ENCODE measurements at places on chromosomes 12 and 14.
A peak's percentile ranks its signal among the peaks of the same experiment; 100 is the strongest.

- DNase-seq: no peak
- H3K36me3 ChIP-seq: no peaks in the 10 kb centered on the region
- H3K27me3 ChIP-seq: no peaks in the 10 kb centered on the region
- H3K4me3 ChIP-seq: no peak overlapping the region
- H3K27ac ChIP-seq: no peak overlapping the region
Observed at GRCh38 chr14:26626256-26626655, 28.4 kb upstream of the NOVA1 start.

- no peaks in the 10 kb centered on the region for H3K36me3 ChIP-seq
- H3K27me3 ChIP-seq: no peaks in the 10 kb centered on the region
- no peak for DNase-seq
- no peak overlapping the region for H3K27ac ChIP-seq
- H3K4me1 ChIP-seq: no peaks in the 10 kb centered on the region
Observed at GRCh38 chr12:20460956-20461355, 92.6 kb downstream of the PDE3A start.

DNA sequence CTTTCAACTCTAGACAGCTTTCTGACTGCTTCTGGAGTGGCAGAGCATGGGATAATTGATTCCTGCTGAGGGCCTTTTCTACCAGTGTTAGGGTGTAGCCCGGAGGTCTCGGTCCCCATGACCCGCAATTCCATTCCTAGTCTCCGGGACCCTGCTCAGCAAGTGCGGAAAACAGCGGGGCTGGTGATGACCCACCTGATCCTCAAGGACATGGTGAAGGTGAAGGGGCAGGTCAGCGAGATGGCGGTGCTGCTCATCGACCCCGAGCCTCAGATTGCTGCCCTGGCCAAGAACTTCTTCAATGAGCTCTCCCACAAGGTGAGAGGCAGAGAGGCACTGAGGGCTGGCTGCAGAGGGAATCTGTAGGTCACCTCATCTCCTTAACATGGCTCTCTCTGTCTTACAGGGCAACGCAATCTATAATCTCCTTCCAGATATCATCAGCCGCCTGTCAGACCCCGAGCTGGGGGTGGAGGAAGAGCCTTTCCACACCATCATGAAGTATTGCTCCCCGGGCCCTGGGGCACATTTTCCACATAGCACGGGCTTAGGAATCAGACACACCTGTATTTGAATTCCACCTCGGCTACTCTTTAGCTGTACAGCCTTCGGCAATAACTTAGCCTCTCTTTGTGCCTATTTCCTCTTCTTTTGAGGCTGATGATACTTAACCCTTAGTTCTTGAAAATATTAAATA is 5.6 kb upstream of the GAPDH start:
- H3K4me1 ChIP-seq: peaks cover 28% of the 10 kb centered on the region
- no peak overlapping the region for H3K27ac ChIP-seq
- H3K36me3 ChIP-seq: peaks cover 84% of the 10 kb centered on the region
- DNase-seq: no peak
- H3K27me3 ChIP-seq: no peaks in the 10 kb centered on the region

- H3K4me3 ChIP-seq: no peak overlapping the region
- no peak overlapping the region for H3K27ac ChIP-seq
- peaks cover 4% of the 10 kb centered on the region for H3K36me3 ChIP-seq
- H3K4me1 ChIP-seq: peaks cover 11% of the 10 kb centered on the region
- H3K27me3 ChIP-seq: peaks cover 60% of the 10 kb centered on the region
Observed at GRCh38 chr14:41609704-41610183, 3.1 kb downstream of the LRFN5 start.

DNA sequence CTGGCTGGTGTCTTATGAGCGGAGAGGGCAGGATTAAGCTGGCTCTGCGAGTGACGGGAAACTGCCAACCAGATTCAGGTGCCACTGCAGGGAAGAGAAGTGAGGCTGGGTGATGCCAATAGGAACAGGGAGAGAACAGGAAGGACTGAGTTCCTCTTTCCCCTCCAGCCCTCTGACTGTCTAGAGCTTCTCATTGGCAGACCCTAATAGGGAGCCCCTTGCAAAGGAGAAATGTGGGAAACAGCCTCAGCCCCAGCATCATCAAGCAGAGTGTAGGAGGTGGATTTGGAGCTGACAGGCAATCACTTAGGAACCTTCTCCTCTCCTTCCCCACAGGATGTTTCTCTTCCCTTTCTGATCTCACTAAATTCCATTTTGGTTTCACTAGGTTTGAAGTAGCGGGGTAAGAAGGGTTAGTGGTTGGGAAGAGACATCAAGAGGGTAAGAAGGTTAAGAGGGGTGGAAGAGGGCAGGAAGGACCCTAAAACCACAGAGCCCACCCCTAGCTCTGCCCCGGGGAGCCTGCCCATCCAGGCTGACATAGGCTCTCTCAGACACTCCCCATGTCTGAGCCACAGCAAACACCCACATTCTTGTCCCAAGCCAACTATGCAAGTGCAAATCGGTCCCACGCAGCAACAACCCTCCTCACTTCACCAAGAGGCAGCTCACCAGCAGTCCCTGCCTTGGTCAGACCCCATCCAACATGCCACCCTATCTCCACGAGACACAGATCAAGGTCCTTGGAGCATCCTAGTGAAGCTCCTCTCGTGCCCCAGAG is 111.1 kb downstream of the STAB2 start:
- H3K4me3 ChIP-seq: no peak overlapping the region
- no peaks in the 10 kb centered on the region for H3K4me1 ChIP-seq
- H3K36me3 ChIP-seq: no peaks in the 10 kb centered on the region
- H3K27me3 ChIP-seq: peaks cover 6% of the 10 kb centered on the region
- H3K27ac ChIP-seq: no peak overlapping the region
- no peak for DNase-seq

DNA sequence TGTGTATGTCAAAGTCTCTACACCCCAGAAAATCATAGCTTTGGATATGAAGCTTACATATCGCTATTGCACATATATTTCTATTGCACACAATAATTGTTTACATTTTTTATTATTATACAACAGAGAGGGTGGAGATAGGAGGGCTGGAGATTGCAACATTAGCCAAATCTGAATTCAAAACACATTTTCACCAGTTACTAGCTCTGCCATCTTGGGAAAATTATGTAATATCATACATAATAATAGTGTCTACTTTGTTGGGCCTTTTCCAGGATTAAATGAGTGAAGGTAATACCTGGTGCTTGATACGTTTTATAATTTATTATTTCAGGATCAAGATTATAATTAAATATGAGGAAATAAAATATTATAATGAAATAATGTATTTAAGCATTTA is 507.4 kb upstream of the TBX3 start:
- no peaks in the 10 kb centered on the region for H3K4me1 ChIP-seq
- no peak for DNase-seq
- H3K36me3 ChIP-seq: no peaks in the 10 kb centered on the region
- no peak overlapping the region for H3K27ac ChIP-seq
- H3K27me3 ChIP-seq: no peaks in the 10 kb centered on the region
- H3K4me3 ChIP-seq: no peak overlapping the region

DNA sequence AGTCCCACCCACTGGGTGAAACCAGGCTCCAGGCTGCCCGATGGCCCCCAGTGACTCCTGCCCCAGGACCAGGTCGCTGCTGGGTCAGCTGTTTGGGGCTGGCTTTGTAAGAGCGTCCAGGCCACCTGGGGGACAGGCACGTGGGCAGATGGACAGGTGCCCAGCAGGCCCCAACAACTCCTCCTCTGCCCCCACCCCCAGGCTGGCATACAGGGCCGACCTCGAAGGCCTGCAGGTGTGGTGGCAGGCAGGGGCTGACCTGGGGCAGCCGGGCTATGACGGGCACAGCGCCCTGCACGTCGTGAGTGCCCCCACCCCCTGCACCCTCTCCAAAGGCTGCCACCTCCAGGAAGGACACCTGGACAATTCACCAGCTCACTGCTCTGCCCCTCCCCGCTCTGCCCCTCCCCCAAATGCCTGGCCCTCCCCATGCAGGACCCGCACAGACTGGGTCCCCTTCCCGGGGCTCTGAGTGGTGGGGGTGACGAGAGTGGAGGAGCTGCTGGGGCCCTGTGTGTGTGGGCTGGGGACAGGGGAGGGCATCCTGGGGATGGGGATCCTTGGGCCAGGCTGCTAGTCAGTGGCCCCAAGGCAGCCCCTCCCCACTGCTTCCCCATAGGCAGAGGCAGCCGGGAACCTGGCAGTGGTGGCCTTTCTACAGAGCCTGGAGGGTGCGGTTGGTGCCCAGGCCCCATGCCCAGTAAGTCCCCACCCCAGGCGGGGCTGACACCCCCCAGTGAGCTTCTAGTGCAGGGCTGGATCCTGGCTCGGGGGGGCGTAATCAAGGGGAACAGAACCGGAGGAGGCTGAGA is 26.0 kb downstream of the ASPG start:
- no peaks in the 10 kb centered on the region for H3K36me3 ChIP-seq
- H3K27me3 ChIP-seq: peaks cover 12% of the 10 kb centered on the region
- DNase-seq: no peak
- H3K4me3 ChIP-seq: no peak overlapping the region
- H3K4me1 ChIP-seq: no peaks in the 10 kb centered on the region

DNA sequence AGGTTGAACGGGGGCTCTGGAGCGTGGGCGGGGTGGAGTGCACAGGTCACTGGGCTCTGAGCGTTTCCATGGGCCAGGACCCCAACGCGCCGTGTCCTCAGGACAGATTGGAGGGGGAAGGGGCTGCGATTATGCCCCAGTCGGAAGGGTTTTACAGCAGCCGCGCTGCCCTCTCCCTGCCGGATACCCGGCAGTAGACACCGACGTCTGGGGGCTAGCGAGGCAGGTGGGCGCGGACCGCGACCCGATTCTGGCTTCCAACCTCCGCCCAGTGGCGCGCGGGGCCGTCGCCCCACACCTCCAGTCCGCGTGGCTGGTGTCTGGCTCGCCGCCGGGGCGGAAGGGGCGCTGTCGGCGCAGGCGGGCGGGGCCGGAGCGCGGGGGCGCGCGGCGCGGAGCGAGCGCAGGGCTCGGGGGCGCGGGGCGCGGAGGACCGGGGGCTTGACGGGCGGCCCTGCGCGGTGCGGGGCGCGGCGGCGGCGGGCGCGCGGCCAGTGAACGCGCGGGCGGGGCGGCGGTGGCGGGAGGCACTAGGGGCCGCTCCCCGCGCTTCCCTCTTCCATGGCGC is 2.4 kb upstream of the KIF26A start:
- no peak overlapping the region for H3K4me3 ChIP-seq
- DNase-seq: no peak
- H3K27me3 ChIP-seq: peaks cover 20% of the 10 kb centered on the region

DNA sequence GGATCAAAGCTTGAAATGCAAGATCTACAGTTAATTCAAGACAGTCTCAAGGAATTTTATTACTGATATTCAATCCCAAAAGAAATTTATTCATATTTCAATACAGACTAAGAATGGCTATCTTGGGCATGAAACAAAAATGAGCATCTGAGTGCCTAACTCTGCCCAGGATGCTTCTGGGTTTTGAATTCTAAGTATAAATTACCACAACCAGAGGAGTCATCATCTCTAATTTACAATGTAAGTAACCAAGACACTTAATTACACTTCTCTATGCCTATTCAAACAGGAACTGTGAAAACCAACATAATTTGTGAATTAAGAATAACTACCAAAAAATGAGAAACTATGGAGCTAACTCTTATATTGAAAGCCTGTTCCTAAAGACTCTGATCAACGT is 14.1 kb downstream of the OSBPL8 start:
- H3K4me1 ChIP-seq: peaks cover 61% of the 10 kb centered on the region
- H3K27me3 ChIP-seq: no peaks in the 10 kb centered on the region
- peak overlapping the region; percentile 2 for H3K4me3 ChIP-seq
- no peak overlapping the region for H3K27ac ChIP-seq
- H3K36me3 ChIP-seq: peaks cover 14% of the 10 kb centered on the region
- no peak for DNase-seq

DNA sequence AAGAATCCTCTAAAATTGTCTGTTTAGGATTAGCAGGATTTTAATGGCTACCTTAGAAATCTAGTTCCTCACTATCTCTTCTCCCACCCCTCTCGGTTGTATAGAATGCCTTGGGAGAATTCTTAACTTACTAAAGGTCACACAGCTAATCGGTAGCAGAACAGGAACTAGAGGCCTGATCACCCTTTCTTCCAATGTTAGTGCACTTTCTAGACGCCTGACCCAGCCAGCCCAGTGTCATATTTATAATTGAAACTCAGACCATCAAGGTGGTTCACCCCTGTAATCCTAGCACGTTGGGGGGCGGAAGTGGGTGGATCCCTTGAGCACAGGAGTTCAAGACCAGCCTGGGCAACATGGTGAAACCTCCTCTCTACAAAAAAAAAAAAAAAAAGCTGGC is 1.7 kb downstream of the TIGAR start:
- peaks cover 20% of the 10 kb centered on the region for H3K36me3 ChIP-seq
- H3K27ac ChIP-seq: peak overlapping the region; percentile 57
- H3K27me3 ChIP-seq: no peaks in the 10 kb centered on the region
- peaks cover 52% of the 10 kb centered on the region for H3K4me1 ChIP-seq
- H3K4me3 ChIP-seq: peak overlapping the region; percentile 1

DNA sequence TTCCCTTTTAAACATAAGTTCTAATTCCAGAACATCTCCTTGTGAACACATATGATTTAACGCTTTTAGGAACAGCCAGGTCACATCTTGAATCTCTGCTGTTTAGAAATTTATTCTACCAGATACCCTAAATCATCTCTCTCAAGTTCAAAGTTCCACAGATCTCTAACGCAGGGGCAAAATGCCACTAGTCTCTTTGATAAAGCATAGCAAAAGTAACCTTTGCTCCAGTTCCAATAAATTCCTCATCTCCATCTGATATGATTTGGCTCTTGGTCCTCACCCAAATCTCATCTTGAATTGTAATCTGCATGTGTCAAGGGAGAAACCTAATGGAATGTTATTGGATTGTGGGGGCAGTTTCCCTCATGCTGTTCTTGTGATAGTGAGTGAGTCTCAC is 96.3 kb upstream of the PLEKHA5 start:
- DNase-seq: no peak
- no peaks in the 10 kb centered on the region for H3K36me3 ChIP-seq
- H3K27me3 ChIP-seq: no peaks in the 10 kb centered on the region
- H3K4me3 ChIP-seq: no peak overlapping the region

DNA sequence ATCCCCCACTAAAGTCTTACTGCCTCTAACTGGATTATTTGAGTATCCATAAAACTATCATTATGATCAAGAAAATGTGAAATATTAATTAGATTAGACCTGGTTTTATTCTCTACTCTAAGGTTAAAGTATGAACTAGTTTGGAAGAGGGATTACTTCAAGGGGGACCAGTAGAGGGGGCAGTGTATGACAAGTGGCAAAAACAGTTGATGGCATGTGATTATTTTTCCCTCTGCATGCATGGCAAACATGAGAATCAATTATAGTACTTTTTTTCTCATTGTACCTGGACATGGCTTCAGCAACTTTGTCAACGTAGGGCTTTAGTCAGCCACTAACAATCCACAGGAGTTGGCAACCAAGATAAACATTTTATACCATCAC is 145.0 kb upstream of the SLC38A2 start:
- peak; percentile 37 for DNase-seq
- H3K36me3 ChIP-seq: peaks cover 44% of the 10 kb centered on the region
- H3K27me3 ChIP-seq: no peaks in the 10 kb centered on the region
- H3K4me3 ChIP-seq: peak overlapping the region; percentile 24

GRCh38 chr12:92421042-92421441 is 275.4 kb upstream of the BTG1 start:
- no peak overlapping the region for H3K27ac ChIP-seq
- H3K4me3 ChIP-seq: no peak overlapping the region
- H3K36me3 ChIP-seq: peaks cover 3% of the 10 kb centered on the region
- no peaks in the 10 kb centered on the region for H3K27me3 ChIP-seq
